Cerebellum (tissue), 4 donors: ENCODE measurements at places on chromosomes 3 and 15.

- no peak for DNase-seq
Observed at GRCh38 chr3:182392182-182392937, 400.9 kb upstream of the ATP11B start.

DNA sequence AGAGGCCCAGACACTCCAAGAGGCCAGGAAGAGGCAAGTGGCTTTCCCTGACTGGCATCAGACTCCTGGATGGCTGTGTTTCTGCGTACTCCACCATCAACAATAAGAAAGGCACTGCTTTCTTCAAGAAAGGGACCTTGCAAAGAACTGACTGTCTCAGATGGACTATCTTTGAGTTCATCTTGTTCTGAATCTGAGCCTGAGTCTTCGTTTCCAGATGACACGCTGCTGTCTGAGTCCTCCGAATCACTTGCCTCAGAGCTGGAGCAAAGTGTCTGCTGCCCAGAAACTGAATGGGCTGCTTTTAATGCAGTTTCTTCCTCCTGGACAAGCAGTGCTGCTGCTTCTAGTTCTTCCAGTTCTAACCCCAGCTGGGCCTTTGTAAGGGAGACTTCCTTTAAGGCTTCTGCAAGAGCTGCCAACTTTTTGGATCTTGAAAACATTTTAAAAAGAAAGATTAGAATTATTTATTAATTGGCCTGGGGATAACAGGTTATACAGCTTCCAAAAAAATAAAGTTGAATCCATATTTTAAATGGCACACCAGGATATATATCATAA, 97.8 kb downstream of the SHQ1 start:
- no peak for DNase-seq

- DNase-seq: no peak
Observed at GRCh38 chr3:79125313-79125984, 642.3 kb downstream of the ROBO1 start.

GRCh38 chr3:144771381-144771870, 799.8 kb downstream of the DIPK2A start:
- DNase-seq: no peak

- DNase-seq: no peak
Observed at GRCh38 chr3:57006949-57007419, 53.5 kb upstream of the SPATA12 start.

DNA sequence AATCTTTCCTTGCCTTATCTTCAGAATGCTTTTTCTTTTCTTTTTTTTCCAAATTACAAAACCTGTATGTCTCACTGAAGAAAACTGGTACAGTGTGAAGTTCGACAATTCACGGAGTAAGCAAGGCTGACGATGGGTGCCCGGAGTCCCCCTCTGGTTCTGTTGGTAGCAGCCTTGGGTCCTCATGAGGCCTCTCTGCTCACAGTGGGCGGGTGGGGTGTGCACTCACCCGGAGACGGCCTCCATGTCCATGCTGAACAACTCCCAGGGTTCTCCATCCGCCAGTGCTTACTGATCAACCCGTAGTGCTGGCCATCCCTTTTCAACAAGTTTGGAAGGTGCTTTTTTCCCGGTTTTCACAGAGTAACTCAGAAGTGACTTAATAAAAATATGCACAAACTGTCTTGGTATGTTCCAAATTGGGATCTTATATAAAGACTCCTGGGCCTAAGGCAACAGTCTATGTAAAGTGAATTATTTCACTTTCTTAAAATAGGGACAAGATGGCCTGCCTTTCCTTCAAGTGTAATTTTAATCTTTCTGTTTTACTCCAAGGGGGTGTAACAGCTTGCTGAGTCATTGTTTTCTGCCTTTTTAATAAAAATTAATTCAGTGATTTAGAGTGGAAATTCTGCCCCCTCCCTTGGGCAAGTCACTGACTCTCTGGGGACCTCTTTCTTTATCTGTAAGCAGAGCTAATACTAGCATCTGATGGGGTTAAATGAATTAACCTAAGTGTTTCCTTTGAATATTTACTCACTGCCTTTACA, 23.7 kb downstream of the LRRK1 start:
- DNase-seq: no peak

- no peak for DNase-seq
Observed at GRCh38 chr15:99592145-99592791, 26.5 kb downstream of the MEF2A start.

DNA sequence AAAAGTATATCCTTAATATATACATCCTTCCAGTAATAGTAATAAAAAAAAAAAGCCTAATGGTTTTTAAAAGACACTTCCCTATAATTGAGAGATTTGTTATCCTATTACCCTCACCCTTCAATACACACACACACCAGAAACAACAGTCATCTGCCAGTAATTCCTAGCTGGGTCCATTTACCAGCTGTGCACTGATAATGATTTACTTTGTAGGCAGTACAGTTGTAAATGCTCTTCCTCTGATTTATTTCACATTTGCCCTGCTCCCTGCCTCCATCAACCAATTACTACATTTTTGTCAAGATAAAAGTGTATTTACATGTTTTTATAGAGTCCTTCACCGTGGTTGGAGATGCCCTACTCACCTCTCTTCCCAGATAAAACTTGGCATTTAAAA, 12.4 kb downstream of the TPM1 start:
- DNase-seq: no peak

- no peak for DNase-seq
Observed at GRCh38 chr3:46998121-46998851, 18.8 kb downstream of the NBEAL2 start.

GRCh38 chr3:9147896-9148266, 101.6 kb downstream of the SRGAP3 start:
- DNase-seq: no peak

DNA sequence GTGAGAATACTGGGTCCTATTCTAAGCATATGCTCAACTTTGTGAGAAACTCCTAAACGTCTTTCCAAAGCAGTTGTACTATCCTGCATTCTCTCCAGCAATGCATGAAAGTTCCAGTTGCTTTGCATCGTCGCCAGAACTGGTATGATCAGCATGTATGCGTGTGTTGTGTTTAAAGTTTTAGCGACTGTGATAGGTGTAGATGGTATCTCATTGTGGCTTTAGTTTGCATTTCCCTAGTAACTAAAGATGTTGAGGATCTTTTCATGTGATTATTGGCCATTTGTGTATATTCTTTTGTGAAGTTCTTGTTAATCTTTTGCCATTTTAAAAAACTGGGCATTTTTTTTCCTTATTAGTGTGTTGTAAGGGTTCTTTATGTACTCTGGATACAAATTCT, 115.1 kb downstream of the SPATA16 start:
- DNase-seq: no peak

DNA sequence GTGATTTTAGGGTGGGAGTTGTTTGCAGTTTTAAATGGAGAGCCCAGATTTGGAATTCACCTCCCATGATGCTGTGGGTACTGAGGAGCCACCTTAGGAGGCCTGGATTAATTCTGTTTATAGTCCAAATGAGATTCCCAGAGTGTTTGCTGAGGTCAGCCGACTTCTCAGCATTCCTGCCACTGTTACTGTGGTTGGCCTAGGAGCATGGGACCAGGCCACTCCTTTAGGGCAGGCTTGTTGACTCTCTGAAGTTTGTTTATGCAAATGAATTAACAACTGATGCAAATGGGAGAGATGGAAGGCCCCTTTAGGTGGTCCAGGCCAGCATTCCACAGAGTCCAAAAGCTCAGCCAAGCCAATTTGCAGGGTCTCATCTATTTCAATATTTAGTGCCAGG, 46.1 kb downstream of the CACNA2D3 start:
- DNase-seq: no peak

- no peak for DNase-seq
Observed at GRCh38 chr15:92304223-92304975, 89.3 kb upstream of the ST8SIA2 start.

- DNase-seq: no peak
Observed at GRCh38 chr3:47019201-47019600, 39.7 kb downstream of the NBEAL2 start.

- no peak for DNase-seq
Observed at GRCh38 chr3:52046186-52046901, 10.0 kb downstream of the DUSP7 start.

GRCh38 chr3:13479332-13479581, 849 bp upstream of the HDAC11 start:
- DNase-seq: peak; percentile 75

DNA sequence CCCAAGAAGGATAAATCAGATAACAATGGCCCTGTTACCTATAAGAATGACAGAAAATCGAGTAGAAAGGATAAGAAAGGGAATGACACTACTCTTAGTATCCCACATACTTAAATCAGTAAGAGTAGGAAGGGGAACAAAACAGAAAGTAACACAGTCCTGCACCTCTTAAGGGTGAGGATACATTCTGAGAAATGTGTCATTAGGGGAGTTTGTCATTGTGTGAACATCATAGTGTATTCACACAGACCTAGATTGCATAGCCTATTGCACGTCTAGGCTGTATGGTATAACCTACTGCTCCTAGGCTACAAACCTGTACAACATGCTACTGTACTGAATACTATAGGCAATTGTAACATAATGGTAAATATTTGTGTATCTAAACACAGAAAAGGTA, 142.6 kb downstream of the PLCH1 start:
- DNase-seq: no peak

DNA sequence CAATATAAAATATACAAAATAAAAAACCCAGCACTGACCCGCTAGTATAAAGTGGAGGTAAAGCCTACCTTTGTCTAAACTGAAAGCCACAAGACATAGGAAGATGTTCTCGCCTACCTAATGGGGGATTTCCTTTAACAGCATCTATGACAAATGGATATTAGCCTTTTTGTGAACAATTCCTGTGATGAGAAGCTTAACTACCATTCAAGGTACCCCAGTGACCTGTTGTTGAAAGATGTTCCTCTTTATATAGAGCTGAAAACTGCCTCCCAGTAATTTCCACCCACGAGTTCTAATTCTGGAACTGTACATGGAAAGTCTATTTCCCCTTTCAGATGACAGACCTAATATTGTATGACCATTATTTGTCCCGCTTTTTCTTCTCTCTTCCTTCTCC, 109.8 kb upstream of the RASGRP1 start:
- DNase-seq: no peak

- no peak for DNase-seq
Observed at GRCh38 chr15:47460795-47461573, 256.3 kb upstream of the SEMA6D start.

- peak; percentile 74 for DNase-seq
Observed at GRCh38 chr15:66851311-66852063, 149.5 kb downstream of the SMAD6 start.

DNA sequence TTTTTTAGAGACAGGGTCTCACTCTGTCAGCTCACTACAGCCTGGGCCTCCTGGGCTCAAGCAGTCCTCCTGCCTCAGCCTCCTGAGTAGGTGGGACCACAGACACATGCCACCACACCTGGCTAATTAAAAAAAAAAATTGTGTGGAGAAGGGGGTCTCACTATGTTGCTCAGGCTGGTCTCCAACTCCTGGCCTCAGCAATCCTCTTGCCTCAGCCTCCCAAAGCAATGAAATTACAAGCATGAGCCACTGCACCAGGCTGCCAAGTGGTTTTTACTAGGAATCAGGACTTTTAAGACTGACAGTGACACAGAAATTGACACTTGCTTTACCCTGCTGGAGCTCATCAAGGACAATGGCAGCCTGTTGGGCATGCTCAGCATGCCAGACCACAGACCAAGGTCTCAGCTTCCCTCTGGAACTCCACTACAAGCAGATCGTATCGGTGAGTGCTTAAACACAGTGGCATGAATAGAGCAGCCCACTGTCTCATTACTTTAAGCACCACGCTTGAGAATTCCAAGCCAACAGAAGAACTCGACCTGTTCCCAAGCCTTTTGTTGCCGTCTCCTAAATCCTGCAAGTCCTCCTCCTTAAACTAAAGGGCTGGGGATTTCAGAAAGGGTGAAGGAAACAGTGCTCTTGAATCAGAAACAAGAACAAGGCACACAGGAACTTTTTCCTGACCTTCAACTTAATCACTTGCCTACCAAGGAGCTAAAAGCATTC, 41.4 kb downstream of the EOMES start:
- DNase-seq: no peak

DNA sequence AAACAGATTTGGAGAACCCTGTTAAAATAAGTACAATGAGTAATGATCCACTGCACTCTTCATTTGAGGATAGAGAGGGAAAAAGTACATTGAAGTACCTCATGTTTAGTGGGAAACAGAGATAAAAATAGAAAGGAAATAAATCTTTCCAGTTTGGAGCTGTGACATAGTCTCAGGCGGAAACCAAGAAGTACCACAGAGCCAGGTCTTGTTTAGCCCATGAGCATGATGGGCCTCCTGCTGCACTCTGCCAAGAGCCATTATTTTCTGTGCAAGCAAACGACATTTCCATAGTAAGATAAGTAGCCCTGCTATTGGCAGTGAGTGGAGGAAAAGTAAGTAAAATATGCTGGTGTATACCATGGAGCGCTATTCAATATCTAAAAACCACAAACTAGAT, 796.1 kb downstream of the TBL1XR1 start:
- DNase-seq: no peak

DNA sequence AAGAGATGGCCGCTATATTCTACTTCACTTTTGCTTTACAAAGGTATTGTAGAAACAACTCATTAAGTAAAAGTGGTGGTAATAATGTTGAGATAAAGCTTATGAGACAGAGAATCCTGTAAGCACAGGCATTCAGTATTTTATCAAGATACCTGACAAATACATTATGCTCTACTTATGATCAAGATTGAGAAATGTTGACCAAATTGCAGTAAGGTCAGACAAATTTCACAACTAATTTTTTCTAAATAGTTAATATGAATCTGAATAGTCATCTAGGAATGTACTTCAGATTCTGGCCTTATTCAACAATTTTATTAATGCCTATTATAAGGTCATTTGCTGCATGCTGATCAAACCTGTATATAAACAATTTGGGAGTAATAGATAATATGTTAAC, 95.1 kb upstream of the MBNL1 start:
- DNase-seq: no peak
